Activated CD8-positive, alpha-beta memory T cell treated with anti-CD3 and anti-CD28 coated beads for 1 hour (primary cell): ENCODE measurements at places on chromosomes 2 and 18.

- no peak for DNase-seq
These were observed 151.8 kb downstream of the UBR3 start for GRCh38 chr2:169979025-169979424.

- DNase-seq: no peak
These were observed 310.1 kb downstream of the EXOC6B start for GRCh38 chr2:72515696-72516095.

DNA sequence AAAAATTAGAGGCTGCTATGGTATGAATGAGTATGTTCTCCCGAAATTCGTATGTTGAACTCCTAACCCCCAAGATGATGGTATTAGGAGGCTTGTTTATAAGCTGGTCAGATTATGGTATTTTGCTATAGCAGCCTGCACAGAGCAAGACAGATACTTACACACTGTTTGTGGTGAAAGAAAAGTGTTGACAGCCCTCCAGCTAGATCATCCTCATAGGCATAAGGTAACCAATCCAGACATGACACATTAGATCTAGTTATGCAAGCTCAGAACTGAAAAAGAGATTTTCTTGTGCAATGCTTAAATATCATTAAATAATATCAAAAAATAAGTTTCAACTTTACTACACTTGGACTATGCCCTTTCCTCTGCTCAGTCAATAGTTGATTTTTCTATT is 107.1 kb downstream of the ABCA12 start:
- no peak for DNase-seq

- DNase-seq: no peak
These were observed 110.9 kb downstream of the GALR1 start for GRCh38 chr18:77360315-77361190.

- DNase-seq: no peak
These were observed 3.4 kb downstream of the NAGK start for GRCh38 chr2:71071681-71072398.

DNA sequence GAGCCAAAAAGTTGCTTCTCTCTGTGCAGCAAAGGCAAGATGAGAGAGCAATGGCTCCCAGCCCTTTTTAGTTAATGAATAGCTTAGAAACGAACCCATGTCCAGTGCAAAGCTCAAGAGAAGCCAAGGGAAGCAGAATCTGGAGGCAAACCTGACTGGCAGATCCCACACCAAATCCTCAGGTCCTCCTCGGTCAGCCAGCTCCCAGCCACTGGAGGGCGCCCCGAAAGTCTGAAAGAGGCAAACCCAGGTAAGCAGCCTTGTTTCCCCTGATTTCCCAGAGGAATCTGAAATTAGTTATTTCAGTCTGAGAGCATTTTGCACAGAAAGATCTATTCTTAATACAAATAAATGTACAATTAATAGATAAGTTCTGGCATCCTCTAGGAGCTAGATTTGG is 71.3 kb upstream of the PID1 start:
- DNase-seq: no peak

GRCh38 chr2:186848873-186849578 is at the start of gene ZSWIM2:
Gene ZSWIM2, minus strand, starts transcription at chr2:186849170. Its CDS starts 40 bp downstream, at chr2:186849130.
- DNase-seq: no peak

DNA sequence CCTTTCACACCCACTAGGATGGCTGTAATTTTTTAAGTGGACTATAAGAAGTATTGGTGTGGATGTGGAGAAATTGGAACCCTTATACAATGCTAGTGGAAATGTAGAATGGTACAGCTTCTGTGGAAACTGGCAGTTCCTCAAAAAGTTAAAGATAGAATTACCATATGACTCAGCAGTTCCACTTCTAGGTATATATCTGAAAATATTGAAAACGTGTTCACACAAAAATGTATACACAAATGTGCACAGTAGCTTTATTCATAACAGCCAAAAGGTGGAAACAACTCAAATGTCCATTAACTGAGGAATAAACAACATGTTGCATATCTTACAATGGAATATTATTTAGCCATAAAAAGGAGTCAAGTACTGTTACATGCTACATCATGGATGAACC is 17.7 kb downstream of the TANK start:
- DNase-seq: no peak

DNA sequence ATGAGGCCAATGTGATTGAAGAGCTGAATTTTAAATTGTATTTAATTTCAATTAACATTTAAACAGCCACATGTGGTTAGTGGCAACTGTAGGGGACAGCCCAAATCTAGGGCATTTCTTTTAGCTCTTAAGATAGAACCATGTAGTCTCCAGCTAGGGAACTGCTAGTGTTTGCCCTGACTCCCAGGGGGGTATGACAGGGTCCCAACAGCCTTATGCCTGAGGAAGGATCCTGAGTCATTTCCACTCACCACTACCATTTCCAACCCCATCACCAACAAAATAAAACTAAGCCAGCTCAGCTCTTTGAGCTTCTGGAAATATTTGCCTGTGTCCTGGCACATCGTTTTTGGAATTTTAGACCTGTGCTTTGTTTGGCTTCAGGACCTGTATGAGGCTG is 13.7 kb upstream of the GMCL1 start:
- DNase-seq: no peak

DNA sequence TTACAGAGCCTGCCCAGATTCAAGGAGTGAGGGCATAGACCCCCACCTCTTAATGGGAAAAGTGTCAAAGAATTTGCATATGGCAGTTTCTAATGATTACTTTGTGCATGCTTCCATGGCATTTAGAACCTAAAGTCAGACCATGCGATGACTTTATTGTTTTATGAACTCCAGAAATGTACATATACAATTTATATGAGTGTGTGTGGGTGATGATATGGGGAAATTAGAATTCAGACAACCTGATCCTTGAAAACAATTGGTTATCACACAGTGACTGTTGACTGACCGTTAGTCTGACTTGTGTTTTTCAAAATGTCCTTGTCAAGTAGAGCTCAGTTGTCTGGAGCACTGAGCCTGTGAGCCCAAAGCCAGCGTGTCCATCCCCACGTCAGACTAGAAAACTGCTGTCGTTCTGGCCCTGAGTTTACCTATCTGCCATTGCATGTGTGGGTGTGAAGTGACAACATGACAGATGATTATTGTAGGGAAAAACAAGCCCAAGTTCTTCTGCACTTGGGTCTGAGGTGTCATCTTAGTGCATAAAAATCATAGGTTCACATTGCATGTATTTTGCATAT is 128.4 kb downstream of the MYO3B start:
- no peak for DNase-seq

DNA sequence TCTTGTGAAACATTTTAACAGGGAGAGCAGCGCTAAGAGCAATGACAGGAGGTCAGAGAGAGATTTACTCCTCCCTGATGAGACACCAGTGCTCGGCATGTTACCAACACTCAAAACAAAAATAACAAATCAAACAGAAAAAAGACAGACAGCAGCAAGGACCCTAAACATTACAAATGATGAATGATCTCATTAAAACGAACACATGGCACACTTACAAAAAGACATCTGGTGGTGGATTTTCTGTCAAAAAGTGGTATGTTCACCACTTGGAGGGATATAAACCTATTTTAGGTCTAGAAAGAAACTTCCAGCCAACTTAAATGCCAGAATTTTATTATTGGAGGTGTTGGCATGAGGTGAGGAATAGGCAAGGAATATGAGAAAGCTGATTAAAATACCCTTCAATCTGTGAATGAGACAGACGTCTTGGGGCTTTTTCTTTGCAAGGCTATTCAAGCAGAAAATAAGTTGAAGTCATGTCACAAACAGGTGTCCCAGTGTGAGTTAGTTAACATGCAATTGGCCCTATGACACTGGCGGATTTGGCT is 112.8 kb downstream of the PRELID3A start:
- DNase-seq: no peak

- no peak for DNase-seq
These were observed 70.1 kb downstream of the QPCT start for GRCh38 chr2:37414470-37414949.

- no peak for DNase-seq
These were observed 7.8 kb downstream of the RAB11FIP5 start for GRCh38 chr2:73104933-73105332.

GRCh38 chr2:128396500-128396891 is 77.8 kb upstream of the HS6ST1 start:
- no peak for DNase-seq

- DNase-seq: no peak
These were observed 18.4 kb downstream of the TMEM247 start for GRCh38 chr2:46497766-46498165.

DNA sequence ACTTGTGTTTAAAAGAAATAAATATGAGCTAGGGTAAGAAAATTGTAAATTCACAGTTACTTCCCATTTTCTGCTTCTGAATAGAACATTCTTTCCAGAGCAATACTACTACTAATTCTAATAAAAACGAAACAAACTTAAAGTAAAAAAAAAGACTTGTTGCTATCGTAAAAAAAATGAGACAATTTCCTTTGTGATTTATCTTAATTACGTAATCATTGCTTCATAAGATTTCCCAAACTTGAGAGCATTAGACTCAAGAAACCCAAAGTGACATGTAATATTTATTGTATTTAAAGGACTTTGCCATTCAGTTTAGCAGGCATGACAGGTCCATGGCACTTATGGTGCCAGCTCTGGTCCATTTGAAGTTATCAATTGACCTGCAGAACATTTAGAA is 153.8 kb downstream of the AQP4 start:
- no peak for DNase-seq

DNA sequence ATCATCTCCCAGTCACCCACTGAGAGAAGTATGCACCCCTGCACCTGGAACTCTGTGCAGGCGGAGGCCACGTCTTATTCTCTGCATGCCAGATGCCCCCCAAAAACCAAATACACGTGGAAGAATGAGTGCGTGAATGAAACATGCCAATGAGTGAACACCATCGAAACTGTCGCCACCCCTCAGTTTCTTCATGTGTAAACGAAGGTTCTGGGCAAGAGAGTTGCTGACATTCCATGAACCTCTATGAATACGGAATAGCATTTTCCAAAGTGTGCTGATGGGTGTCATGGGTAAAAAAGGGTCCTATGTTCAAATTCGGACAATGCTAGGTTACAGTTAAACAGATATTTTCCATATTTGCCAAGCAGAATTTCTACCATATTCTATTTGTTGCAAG is 19.8 kb downstream of the FER1L5 start:
- no peak for DNase-seq

GRCh38 chr2:73013936-73014335 is 57.6 kb downstream of the SFXN5 start:
- DNase-seq: no peak

- DNase-seq: no peak
These were observed 115.5 kb upstream of the SP3 start for GRCh38 chr2:174080672-174081121.

DNA sequence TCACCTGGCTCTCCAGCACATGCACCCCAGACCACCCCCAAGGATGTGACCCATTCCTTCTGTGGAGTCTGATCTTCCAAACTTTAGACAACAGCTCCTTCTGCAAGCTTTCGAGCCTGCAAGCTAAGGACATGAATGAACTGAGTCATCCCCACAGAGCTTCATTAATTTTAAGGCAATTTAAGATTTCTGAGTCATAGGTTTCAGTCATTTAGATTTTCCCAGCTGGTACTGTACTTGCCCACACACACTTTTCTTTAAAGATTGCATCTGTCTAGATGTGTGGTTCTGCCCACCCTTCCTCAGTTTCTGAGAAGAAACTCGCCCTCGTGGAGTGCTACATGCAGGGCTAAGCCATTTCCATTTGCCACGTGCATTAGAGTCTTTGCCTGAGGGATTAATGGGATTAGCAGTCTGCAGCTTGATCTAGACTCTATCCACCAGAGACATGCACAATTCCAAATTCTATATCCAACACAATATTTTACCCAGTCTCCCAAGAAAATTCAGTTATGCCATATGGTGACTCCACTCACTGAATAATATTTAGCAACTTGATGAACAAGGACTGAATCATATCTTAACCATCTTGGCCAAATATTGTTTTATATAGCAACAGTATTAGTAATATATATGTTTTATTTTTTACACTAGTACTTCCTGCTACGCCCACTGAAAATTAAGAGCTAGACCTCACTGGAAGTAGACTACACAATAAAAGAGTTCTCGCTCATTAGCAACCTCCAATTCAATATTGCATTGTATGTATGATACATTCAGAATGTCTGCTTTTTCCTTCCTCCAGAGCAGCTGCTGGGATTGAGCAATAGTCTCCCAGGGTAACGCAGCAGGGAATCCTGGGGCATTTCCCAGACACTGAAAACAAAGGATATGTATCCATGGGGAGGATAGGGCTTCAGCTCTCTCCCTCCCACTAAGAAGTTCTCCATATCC is 14.3 kb upstream of the TRIB2 start:
- no peak for DNase-seq

DNA sequence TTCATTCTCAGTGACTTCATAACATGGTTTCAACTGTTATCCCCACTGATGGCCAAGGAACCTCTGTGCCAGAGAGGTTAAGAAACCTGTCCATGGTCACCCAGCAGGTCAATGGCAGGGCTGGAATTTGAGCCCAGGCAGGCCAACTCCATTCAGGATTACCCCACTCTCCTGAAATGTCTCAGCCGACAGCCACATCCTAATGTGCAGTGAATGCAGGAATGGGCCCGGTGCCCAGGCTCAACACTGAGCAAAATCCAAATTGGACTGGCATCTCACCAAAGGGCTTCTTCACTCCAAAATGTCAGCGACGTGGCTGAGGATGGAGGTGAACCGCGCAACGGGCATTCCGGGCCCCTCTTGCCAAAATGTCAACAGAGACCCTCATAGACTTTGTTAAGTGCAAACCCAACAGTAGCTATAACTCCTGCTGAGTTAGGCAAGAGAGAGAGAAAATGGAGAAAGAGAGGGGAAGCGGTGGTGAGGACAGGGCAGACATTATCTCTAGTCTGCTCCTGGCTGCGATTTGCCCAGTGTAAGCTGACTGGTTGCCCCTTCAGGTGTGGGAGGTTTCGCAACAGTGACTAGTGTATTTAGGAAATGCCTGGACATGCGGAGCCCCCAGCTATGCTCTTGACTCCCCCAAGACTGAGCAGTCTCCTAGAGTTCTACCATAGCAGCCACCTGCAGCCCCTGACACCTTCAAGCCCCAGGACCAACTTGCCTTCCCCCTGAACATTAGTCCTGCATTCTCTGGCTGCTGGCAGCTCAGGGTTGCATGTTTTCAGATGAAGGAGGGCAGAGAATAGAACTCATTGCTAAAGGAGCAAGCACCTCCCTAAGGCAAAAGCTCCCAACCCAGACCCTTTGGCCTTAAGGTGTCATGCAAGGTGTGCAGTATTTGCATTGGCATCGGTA is 167.7 kb downstream of the ANAPC1 start:
- no peak for DNase-seq

- no peak for DNase-seq
These were observed 11.2 kb downstream of the SP110 start for GRCh38 chr2:230208576-230208975.

- DNase-seq: no peak
These were observed 38.3 kb downstream of the LRRTM1 start for GRCh38 chr2:80266231-80266630.

GRCh38 chr18:9803698-9804516 is 81.9 kb upstream of the TXNDC2 start:
- DNase-seq: no peak

GRCh38 chr2:230325316-230326243 is 1.4 kb upstream of the SP140L start:
- no peak for DNase-seq

GRCh38 chr2:150608341-150608740 is 120.9 kb upstream of the RND3 start:
- DNase-seq: no peak

GRCh38 chr2:38170067-38170466 is 94.1 kb upstream of the CYP1B1 start:
- no peak for DNase-seq

- DNase-seq: no peak
These were observed 109.1 kb upstream of the CTDP1 start for GRCh38 chr18:79570266-79571201.
